Sigmoid colon (tissue), 7 donors: ENCODE measurements at places on chromosomes 13 and 19.

DNA sequence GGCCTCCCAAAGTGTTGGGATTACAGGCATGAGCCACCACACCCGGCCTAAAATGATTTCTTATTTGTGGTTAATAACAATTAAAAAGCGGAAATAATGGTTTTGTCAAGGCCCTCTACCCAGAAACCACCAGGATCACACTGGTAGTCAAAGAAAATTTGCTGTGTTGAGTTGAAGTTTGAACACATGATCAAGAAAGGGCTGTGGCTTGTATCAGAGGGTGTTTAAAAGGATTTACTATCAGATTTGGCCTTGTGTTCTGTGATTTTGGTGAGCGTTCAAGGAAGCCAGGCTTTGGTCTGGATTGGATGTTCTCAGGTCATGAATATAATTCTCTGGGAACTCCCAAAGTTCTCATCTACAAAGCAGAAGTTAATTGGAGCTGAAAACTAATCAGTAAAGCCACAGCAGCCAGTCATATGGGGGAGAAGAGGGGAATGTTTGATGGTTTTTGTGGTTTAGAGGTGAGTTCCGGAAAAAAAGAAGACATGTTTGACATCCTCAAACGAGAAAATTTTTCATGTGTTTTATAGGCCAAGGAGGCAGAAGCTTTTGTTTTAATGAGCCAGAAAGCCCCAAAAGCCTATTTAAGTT is 10.6 kb upstream of the ZNF556 start:
- DNase-seq, result no peak

DNA sequence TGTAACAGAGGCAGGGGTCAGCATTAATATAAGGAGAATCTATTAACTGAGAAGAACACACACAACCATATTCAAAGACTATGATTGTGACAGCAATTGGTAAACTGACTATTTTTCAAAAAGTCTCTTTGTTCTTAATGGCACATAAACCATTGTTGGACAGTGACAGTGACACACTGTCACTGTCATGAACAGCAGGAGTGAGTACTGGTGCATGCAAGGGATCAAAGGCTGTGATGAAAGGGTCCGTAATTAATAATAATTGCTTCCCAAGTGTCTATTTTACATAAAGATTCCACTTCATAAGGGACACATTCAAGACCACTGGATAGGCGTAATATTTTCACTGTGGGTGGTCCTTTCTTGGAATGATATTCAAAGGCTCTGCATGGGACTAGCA is 50.7 kb downstream of the LHFPL6 start:
- DNase-seq, result no peak

DNA sequence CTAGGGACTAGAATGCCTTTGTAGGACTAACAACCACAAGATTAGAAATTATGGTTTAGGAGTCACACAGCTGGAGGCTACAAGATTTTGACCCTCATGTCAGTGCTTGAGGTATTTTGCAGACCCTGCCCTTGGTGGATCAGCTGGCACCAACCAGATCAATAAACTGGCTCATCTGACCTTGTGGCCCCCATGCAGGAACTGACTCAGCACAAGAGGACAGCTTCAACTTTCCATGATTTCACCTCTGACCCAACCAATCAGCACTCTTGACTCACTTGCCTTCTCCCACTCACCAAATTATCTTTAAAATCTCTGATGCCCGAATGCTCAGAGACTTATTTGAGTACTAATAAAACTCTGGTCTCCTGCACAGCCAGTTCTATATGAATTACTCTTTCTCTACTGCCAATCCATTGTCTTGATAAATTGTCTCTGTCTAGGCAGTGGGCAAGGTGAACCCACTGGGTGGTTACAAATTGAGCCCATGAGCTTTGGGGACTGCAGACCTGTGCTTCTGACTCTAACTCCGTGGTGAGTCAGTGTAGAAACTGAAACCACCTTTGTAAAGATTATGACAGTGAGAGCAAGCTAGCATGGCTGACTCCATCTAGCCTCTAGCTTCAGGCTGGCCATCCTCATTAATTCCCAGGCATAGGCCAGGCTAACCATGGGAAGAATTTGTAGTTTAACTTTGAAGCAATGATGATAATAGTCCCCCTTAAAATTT is 33.9 kb upstream of the CEACAM8 start:
- no peak for DNase-seq

DNA sequence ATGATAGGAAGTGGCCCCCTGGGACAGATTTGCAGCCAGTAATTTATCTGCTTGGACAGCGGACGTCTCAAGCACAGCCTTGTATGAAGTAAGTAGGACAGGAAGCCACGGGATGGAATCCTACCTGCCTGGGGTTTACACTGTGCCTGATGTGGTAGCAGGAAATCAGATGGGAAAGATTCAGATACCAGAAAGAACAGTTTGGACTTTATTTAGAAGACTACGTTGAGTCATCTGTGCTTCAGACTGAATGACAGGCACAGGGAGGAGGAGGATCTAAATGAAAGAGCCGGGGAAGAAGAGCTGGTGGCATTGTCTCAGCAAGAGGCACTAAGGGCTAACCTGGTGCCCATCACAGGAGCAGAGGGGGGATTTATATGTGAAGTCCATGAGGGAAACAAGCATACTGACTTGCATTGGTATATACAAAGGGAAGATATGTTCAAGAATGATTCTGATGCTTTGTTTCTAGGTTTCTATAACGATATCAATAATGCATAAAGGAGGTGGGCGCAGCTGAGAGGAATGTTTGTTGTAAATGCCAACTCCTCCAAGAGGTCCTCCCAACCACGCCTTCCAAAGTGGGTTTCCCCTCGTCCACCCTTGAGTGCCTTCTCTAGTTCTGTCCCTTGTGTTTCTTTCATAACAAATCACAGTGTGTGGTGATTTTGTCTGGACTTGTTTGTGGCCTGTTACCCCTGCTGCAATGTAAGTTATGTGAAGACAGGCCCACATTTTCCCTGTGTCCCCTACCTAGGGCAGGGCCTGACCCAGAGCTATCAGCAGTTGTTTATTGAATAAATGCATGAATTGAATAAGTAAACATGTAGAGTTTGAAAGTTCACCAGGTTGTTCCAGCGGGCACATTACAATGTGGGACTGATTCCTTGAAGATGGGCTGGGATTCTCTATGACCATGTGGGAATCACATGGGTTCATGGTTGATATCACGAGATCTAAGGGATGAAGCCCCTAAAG is 328.4 kb downstream of the SLC7A1 start:
- no peak for DNase-seq

- no peak for DNase-seq
Measured at GRCh38 chr13:27625839-27626238, 4.1 kb downstream of the POLR1D start.

DNA sequence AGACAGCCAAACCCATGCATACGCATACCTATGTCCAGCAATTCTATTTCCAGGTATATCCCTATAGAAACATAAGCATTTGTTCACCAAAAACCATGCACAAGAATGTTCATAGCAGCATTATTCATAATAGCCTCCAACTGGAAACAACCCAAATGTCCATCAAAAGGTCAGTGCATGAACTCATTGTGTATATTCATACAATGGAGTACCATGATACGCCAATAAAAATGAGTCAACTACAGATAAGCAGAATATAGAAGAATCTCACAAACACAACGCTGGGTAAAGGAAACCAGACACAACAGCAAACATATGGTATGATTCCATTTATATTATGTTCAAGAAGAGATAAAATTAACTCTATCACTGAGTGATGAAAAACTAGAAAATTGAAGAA is 23.8 kb downstream of the DEDD2 start:
- DNase-seq, result no peak

- no peak for DNase-seq
Measured at GRCh38 chr13:77338961-77339401, 12.1 kb upstream of the MYCBP2 start.

- no peak for DNase-seq
Measured at GRCh38 chr19:5547881-5548280, 19.9 kb downstream of the TINCR start.

GRCh38 chr13:105428811-105429210 is 1106.7 kb downstream of the EFNB2 start:
- no peak for DNase-seq

DNA sequence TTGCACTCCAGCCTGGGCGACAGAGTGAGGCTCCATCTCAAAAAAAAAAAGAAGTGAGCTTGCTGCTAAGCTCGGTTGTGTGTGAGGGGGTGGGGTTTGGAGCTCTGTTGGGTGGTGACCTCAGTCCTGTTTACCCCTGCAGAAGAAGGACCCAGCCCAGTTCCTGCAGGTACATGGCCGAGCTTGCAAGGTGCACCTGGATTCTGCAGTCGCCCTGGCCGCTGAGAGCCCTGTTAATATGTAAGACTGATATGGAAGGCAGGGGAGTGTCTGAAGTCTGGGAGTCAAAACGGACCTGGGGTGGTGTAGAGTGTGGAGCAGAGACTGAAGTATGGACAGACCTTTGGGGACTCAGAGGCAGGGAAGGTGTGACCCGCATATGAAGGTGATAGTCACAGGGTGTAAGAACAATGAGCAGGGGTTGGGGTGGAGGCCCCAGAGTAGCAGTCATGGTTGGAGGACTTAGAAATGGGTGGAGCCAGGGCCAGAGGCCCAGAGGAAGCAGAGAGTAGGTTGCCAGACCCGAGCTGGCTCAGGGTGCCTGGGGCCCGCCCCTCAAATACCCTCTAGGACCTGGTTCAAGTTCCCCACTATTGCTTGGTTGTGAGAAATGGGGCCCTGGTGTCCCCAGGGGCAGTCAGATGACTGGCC is 13.2 kb downstream of the CLASRP start:
- no peak for DNase-seq

GRCh38 chr13:45206340-45206739 is 5.5 kb upstream of the KCTD4 start:
- no peak for DNase-seq

DNA sequence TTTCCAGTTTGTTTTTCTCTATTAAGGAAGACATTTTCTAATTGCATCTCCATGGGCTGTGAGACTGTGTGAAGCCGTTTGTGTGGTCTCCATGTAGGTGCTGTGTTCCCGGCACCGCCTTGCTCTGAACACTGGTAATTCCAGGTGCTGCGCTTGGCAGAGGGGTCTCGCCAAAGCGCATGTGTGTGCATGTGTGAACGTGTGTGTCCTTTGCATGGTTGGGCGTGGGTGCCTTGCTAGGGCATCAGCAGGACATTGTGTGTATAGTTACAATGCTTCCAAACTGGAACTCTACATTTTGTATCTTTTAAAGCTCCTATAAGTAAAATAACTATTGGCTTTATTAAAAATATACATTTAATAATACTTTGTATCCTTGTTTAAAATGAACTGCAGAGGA is 9.8 kb upstream of the GPI start:
- no peak for DNase-seq

DNA sequence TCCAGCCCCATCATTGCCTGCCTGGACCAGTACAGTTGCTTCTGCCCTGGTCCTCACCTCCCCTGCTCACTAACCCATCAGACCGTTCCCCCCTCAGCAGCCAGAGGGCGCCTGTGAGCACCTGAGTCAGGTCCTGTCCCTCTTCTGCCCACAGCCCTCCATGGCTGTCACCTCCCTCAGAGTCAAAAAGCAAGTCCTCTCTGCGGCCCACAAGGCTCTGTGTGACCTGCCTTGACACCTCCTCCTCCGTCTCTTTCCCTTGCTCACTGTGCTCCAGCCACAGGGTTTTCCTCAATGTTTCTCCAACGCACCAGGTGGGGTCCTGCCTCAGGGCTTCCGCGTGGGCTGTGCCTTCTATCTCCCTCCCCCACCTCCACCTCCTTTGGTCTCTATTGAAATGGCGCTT is 29.4 kb upstream of the PTPRS start:
- no peak for DNase-seq

- DNase-seq, result no peak
Measured at GRCh38 chr19:12137221-12137940, 2.8 kb downstream of the ZNF20 start.

GRCh38 chr13:99505814-99506269 is 4.6 kb downstream of the TM9SF2 start:
- DNase-seq, result no peak

DNA sequence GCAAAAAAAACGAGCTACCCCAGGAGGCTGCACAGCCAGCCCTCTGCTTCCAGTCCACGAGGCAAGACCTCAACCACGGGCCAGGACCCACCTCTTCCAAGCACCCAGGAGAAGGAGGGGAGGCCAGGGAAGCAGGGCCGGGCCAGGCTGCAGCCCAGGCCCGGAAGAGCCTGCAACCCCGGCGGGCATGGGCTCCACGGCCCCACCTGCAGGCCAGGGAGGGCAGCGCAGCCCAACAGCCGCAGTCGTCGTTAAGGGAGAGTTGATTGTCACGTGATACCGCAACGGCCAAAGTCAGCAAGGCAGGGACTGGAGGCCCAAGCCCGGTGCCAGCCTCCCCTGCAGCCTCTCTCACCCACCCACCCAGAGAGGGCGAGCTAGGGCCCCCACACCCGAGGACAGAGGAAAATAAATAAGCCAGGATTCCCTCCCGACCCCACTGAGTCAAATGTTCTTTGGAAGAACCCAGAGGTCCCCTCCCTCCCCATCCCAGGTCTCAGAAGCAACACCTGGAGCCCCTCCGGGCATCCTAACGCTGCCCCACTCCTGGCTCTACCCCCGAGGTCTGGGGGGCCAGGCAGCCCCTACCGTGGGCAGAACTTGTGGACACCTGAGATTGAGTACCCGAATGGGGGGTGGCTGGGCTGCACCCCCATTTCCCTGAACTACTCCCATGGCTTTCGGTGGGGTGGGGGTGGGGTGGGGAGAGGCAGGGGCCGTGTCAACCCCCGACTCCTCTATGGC is 5.2 kb upstream of the REXO1 start:
- peak; percentile 86 for DNase-seq

DNA sequence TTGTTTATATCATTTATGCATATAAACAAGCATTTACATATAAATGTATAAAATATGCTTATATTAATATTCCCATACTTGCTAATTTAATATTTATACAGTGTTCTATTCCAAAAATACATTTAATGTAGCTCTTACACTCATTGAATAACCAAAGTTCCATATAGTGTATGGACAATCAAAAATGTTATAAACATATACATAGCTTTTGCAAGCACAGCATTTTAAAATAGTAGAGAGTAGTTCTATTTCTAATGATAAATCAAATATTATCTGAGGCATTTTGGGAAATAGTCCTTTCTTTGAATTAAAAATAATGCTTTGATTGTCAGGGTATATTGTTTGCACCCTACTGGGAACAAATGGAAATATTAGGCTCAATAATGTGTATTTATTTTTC is 22.5 kb upstream of the COG6 start:
- DNase-seq, result no peak

GRCh38 chr19:18794692-18795091 is 3.6 kb upstream of the COMP start:
- DNase-seq, result no peak

GRCh38 chr19:4523306-4524110 is 5.2 kb upstream of the PLIN4 start:
- no peak for DNase-seq
